ENCODE measurements at places on chromosomes 16 and 17.

GRCh38 chr16:51762081-51762996, 611.3 kb upstream of the SALL1 start:
- DNase-seq = peak; percentile 42

- DNase-seq = no peak
Measured at GRCh38 chr17:40598619-40599467, 33.6 kb upstream of the CCR7 start.

DNA sequence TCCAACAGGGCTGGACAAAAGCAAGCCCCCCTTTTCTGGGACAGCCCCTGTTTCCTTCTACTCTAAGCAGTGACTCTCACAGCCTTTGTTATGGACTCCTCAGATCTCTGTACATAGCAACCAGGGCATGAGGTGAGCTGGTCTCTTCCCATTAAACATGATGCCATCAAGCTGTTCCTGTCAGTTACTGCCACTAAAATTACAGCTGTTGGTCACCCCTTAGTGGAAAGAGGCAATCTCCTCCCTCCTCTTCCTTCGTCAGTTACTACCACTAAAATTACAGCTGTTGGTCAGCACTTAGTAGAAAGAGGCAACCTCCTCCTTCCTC, 95.2 kb upstream of the SMIM36 start:
- DNase-seq = no peak

GRCh38 chr17:28041844-28042656, 427 bp upstream of the NLK start:
- no peak for DNase-seq

DNA sequence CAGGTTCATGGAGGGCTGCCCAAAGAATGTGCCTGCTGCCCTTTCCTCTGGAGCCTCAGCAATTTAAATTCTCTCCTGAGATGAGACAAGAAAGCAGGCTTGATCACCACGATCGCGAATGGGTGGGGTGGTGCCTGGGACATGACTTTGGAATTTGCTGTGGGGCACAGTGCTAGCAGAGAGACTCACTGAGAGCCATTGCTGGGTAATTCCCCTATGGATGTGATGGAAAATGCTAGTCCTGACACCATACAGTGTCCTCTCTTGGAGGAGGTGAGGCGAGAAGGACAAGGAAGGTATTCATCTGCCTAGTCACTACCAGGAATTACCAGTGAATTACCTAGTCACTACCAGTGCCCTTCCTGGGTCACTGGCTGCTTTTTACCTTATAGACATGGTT, 15.5 kb downstream of the FAM20A start:
- DNase-seq = no peak

- no peak for DNase-seq
Measured at GRCh38 chr17:2251098-2251497, 52.5 kb downstream of the SMG6 start.

DNA sequence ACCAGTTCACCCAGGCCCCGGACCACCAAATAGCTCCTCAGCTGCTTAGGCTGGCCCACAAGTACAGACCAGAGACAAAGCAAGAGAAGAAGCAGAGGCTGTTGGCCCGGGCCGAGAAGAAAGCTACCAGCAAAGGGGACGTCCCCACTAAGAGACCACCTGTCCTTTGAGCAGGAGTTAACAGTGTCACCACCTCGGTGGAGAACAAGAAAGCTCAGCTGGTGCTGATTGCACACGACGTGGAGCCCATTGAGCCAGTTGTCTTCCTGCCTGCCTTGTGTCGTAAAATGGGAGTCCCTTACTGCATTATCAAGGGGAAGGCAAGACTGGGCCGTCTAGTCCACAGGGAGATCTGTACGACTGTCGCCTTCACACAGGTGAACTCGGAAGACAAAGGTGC, 15.4 kb downstream of the FOXF1 start:
- DNase-seq = no peak

GRCh38 chr17:45789874-45790273, 5.8 kb downstream of the CRHR1 start:
- no peak for DNase-seq

GRCh38 chr17:6681176-6681575, 29.6 kb downstream of the C17orf100 start:
- no peak for DNase-seq

GRCh38 chr17:10702574-10702973, 5.2 kb downstream of the ADPRM start:
- DNase-seq = no peak

GRCh38 chr16:86492961-86493629, 17.2 kb upstream of the FOXF1 start:
- DNase-seq = no peak

DNA sequence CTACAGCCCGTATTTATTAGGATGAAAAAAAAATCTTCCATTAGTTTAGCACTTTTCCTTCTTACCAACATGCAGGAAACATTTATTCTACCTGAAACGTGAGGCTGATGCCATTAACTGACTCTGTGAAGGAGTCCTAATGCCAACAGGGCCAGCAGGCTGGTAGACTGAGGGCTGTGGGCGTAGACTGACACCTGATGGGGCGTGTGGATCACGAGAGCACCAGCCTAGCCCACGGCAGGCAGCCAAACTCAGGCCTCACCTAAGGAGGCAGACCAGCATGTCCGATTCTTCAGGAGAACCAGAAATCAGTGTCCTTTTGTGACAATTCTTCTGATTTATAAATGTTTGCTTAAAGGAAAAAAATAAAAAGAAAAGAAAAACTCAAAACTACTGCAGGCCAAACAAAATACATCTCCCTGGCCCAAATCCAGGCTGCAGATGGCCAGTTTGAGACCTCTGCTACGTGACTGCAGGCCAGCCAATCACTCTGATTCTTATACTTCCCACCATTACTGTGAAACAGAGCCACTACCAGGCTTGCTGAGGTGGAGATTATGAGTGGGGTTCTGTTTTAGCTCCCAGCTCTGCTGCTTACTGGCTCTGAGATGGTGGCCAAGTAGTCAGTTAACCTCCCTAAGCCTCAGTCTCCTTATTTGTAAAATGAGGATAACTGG, 66.5 kb downstream of the GNAO1 start:
- no peak for DNase-seq

DNA sequence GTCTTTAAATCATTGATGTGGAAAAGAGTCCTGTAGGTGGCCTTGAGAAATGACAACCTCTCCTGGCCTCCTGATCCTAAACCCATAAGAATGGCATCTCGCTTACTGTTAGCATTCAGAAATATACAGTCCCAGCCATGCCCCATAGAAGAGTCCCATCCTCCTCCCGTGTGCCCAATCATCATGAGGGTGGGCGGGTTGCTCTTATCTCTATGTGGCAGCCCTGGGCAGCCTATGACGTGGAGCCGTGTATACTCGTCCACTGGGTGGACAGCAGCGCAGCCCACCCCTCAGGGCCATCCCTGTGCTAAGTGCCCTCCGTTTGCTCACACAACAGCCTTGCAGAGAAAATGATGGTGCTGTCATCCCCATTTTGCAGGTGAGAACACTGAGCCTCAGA, 105.3 kb downstream of the AMFR start:
- DNase-seq = no peak

GRCh38 chr16:53482123-53482522, 20.9 kb downstream of the AKTIP start:
- no peak for DNase-seq

- DNase-seq = no peak
Measured at GRCh38 chr17:45734598-45734997, 49.5 kb upstream of the CRHR1 start.
